ENCODE measurements at places on chromosomes 7 and 10.
A peak's percentile ranks its signal among the peaks of the same experiment; 100 is the strongest.

DNA sequence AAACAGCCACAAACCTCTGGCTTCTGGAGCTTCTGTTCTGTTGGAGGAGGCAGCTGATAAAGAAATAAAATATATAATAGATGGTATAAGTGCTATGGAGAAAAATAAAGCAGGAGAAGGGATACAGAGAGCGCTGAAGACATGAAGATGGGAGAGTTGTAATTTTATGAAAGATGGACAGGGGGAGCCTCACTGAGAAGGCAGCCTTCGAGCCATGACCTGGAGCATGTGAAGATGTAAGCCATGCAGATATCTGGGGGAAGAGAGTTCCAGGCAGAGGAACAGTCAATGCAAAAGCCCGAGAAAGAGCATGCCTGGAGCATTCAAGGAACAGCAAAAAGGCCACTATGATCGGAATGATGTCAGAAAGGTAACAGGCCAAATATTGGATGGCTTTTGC lies 187.5 kb downstream of the KIAA1217 start:
- no peak for DNase-seq

GRCh38 chr7:50068026-50068425 lies 25.0 kb downstream of the ZPBP start:
- DNase-seq = peak; percentile 36

DNA sequence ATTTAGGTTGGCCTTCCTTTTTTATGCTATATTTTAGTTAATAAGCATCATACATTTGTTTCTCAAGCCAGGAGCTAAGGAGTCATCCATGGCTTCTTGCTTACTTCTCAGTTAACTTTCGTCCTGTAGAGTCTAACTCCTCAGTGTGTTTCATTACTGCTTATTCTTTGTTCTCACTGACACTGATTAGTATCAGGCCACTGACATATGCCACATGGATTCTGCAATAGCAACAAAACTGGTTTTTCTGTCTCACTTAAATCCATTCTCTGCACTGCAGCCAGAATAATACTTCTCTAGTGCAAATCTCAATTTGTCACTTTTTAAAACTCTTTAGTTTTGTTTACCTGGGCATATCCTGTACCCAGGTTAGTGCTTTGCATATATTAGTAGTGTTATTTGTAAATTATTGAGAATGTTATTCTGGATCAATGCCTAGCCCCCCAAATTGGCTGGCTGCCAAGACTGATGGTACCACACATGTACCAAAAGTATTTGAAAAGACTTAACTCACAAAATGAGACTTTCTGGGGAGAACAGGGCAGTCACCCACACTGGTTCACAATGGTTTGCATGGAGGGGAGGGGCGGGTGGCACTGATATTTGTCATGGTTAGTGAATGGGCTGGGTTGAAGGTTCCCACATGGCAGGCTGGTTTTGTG lies 79.1 kb downstream of the CCSER2 start:
- DNase-seq = no peak

GRCh38 chr10:103802637-103803353 lies 52.6 kb downstream of the SH3PXD2A start:
- DNase-seq = no peak

DNA sequence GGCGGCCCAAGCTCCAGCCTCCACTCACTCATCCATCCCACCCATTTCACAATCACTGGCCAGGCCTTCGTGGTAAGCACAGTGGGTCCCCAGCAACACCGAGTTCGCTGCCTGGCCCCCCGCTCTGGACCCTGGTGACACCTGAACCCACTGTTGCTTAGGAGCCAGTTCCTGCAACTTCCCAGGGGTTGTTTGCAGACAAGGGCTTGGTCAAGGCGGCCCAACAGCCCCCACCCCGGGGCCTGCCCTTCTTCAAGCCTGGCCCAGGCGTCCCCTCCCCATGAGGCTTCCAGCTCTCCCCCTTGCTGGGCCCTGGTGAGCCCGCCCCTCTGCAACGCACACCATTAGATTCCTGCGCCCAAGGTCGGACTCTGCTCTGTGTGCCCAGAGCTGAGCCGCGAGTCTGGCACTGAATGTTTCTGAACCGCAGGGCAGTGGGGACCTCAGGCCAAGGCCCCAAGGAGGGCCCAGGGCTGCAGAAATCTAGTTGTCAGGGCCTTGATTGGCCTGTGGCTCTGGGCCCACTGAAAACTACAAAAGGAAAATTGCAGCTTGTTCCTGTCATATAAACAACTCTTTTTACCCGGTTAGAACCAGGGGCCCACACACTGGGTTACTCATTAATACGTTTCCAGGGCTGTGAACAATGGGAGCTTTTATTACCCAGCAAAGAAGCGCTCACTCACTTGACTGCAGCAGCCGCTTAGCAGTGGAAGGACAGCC lies 2.1 kb upstream of the COX19 start:
- DNase-seq = no peak

GRCh38 chr7:68963552-68963951 lies 634.7 kb upstream of the AUTS2 start:
- DNase-seq = no peak

GRCh38 chr10:117214401-117214800 lies 17.1 kb downstream of the KCNK18 start:
- DNase-seq = no peak

GRCh38 chr7:5665094-5666025 lies 116.1 kb downstream of the RNF216 start:
- DNase-seq = peak; percentile 78

DNA sequence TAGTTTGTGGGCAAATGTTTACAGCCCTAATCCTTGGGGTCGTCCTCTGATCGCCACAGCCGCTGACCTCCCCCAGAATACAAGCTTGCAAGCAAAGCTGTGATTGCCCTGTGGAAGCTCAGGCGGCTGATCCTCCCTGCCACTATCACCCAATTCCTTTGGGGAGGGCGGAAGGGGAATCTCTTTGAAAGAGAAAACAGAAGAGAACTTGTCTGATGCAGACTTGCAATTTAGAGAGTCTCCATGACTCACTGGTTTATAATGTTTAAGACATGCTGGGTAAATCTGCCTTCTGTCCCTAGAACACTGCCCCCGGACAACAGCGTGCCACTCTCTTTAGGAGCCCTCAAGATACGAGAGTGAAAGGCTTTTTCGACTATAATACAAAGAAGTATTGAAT lies 75.5 kb downstream of the NRP1 start:
- no peak for DNase-seq

DNA sequence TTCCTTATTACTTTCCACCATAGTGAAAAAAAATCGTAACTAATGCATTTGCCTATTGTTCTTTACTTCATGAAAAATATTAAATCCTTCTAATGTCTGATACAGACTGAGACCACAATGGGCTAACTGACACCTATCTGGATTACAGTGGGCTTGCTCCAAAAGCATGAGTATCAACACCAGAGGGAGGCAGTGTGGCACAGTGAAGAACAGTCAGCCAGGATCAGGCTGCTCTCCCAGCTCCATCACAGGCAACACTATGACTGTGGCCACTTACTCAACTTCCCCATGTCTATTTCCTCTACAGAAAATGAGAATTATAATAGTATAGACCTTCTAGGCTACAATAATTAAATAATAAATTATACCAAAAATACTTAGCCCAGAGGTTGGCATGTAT lies 97.2 kb downstream of the SLC25A13 start:
- DNase-seq = no peak

DNA sequence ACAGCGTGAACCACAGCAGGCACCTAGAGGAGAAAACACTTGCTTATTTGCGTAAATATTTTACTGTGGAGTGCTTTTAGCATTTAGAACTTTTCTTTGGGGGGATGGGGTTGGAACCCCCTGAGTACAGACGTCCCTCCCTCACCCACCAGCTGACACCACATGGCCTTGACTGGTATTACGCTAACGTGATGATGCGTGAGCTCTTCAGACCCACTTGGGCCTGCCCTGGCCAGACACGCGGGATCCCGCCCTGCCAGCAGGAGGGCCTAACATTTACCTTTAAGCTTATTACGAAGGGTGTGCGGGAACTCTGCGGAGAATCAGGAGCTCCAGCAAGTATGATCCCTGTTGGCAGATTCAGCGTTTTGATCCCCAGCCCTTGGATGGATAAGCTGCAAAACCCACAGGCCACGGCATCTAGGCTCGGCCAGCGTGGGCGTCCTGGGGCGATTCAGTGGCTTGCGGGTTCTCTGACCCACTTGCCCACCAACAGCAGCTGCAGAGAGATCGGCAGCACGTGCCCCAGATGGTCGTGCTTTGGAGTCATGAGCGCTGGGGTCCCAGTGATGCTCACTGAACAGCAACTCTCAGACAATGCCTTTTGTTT lies 545.5 kb upstream of the FOXK1 start:
- DNase-seq = no peak

Measured in B cell (primary cell).